Activated T-helper 1 cell treated with anti-CD3 and anti-CD28 coated beads, Interleukin-12 subunit alpha, Interleukin-12 subunit beta, Interleukin-2, Interleukin-4 antibody, amounts not matched to agents 30 ng/mL and 10 ng/mL and 1 ng/mL, durations not matched to agents 14 hours and 24 hours and 36 hours (primary cell): ENCODE measurements at places on chromosomes 13 and 19. TPM values are rescaled to one million over a fixed set of nuclear protein-coding genes. Genes with fewer than 3 reads are reported as not detected.

The KLC3 gene
- not detected in 2 replicates for total RNA-seq

- H3K27ac ChIP-seq = no peak overlapping the region
- H3K36me3 ChIP-seq = no peaks in the 10 kb centered on the region
- H3K27me3 ChIP-seq = peaks cover 52% of the 10 kb centered on the region
- peaks cover 30% of the 10 kb centered on the region for H3K4me1 ChIP-seq
- DNase-seq = no peak
Observed at GRCh38 chr13:102400675-102401145, 1.1 kb downstream of the FGF14 start.

DNA sequence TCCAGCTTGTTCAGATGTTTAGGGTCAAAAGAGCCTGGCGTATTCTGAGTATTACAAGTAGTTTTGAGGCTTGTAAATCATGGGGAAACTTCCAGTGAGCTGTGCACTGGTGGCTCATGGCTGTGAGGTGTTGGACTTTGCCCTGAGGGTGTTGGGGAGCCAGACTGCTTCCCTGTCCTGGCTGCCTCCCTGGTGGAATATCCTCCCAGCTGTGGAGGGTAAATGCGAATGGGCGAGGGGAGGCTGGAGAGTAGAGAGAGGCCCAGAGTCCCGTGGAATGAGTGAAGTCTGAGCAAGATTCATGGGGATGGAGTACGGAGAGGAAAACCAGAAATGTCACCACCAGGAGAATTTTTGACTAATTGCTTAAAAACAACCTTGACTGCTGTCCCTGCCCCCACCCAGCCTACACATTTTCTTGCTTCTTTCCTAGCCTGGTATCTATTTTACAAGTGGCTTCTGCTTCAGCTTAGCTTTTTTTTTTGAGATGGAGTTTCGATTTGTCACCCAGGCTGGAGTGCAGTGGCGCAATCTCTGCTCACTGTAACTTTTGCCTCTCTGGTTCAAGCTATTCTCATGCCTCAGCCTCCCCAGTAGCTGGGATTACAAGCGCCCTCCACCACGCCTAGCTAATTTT is 3.7 kb downstream of the SNRPA start:
- H3K4me1 ChIP-seq = peaks cover 53% of the 10 kb centered on the region
- H3K27me3 ChIP-seq = no peaks in the 10 kb centered on the region
- peaks cover 58% of the 10 kb centered on the region for H3K36me3 ChIP-seq
- peak overlapping the region; percentile 90 for H3K27ac ChIP-seq

The CDKN2D gene
- 40.1 and 42.1 TPM in 2 replicates for total RNA-seq

GRCh38 chr13:40485611-40486517 is 180.6 kb downstream of the FOXO1 start:
- H3K4me1 ChIP-seq = peaks cover 68% of the 10 kb centered on the region
- H3K27ac ChIP-seq = peak overlapping the region; percentile 89
- H3K36me3 ChIP-seq = peaks cover 9% of the 10 kb centered on the region
- peak; percentile 50 for DNase-seq
- H3K27me3 ChIP-seq = no peaks in the 10 kb centered on the region
- peak overlapping the region; percentile 23 for H3K4me3 ChIP-seq

- H3K27me3 ChIP-seq = no peaks in the 10 kb centered on the region
- H3K4me3 ChIP-seq = no peak overlapping the region
- peaks cover 33% of the 10 kb centered on the region for H3K4me1 ChIP-seq
Observed at GRCh38 chr19:58581227-58582141, 8.3 kb upstream of the MZF1 start.

- no peaks in the 10 kb centered on the region for H3K27me3 ChIP-seq
- H3K27ac ChIP-seq = no peak overlapping the region
- peaks cover 7% of the 10 kb centered on the region for H3K4me1 ChIP-seq
- no peaks in the 10 kb centered on the region for H3K36me3 ChIP-seq
Observed at GRCh38 chr19:13198634-13199033, 48.4 kb downstream of the IER2 start.

DNA sequence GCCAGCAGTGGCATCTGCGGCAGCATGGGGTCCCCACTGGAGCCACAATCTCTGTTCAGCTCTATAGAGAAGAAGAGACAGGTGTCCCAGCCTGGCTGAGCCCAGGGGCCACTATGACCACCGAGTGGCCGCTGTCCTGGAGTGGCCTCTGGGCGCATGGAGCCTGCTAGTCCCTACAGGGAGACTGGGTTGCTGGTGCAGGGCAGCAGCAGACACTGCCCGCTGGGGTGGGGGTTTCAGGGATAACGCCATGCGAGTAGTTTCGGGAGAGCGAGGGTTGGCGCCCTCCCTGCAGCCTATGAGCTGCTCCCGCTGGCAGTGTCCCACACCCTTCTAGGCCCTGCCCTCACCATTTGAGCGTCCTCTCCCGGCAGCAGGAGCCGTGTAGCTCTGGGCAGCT is 10.9 kb upstream of the TEKTIP1 start:
- no peak for DNase-seq
- no peaks in the 10 kb centered on the region for H3K27me3 ChIP-seq
- H3K4me1 ChIP-seq = no peaks in the 10 kb centered on the region
- H3K27ac ChIP-seq = no peak overlapping the region

The URAD gene
- total RNA-seq = not detected in 2 replicates

GRCh38 chr19:27676877-27677276 is 1536.1 kb downstream of the UQCRFS1 start:
- no peaks in the 10 kb centered on the region for H3K27me3 ChIP-seq
- no peaks in the 10 kb centered on the region for H3K4me1 ChIP-seq
- H3K36me3 ChIP-seq = no peaks in the 10 kb centered on the region
- no peak overlapping the region for H3K27ac ChIP-seq
- no peak for DNase-seq

The COLGALT1 gene
- 115 and 117 TPM in 2 replicates for total RNA-seq

DNA sequence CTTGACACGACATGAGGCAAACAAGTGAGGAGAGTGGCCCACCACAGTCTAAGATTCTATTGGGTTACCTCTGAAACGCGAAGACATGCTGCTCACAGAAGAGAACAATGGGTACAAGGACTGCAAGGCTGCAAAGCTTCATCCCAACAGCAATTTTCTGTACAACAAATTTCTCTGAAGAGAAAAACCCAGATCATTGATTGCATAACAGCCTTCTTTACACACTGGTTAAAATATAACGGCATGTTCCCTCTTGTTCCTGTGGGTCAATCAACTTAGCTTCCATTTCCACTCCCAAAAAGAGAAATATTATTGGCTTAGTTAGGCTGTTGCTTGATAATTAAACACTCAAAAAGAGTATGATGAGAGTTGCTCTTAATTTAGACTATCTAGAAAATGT is at the start of gene CPB2:
CPB2 (minus strand) TSS at position 166 of the 400 bp plus-strand sequence; CDS start at position 142, 24 bp downstream.
- peaks cover 7% of the 10 kb centered on the region for H3K4me1 ChIP-seq
- H3K27ac ChIP-seq = no peak within 1 kb of the TSS
- no peak for DNase-seq
- H3K4me3 ChIP-seq = no peak within 1 kb of the TSS
- peaks cover 16% of the 10 kb centered on the region for H3K27me3 ChIP-seq

DNA sequence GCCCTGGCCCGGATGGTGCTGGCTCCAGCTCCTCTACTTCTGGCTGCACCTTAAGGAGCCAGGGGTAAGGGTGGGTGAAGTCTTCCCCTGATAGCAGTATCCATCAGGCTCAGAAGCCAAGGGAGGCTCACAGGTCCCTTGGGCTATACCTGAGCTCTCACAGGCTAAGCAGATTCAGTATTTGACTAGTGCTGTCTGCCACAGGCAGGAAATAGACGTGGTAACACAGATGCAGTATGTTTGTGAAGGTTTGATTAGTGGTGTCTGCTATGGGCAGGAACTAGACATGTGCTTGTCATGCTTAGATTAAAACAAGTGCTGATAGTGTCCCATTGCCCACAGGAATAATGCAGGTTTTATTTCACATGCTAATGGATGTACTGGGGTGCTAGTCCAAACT is 4.0 kb downstream of the SYT5 start:
- no peak for DNase-seq
- no peak overlapping the region for H3K27ac ChIP-seq
- H3K4me3 ChIP-seq = no peak overlapping the region
- H3K36me3 ChIP-seq = no peaks in the 10 kb centered on the region
- H3K27me3 ChIP-seq = peaks cover 53% of the 10 kb centered on the region

GRCh38 chr19:12797141-12797587 is 4.4 kb downstream of the PRDX2 start:
- H3K27me3 ChIP-seq = no peaks in the 10 kb centered on the region
- no peak for DNase-seq
- peaks cover 37% of the 10 kb centered on the region for H3K4me1 ChIP-seq
- H3K36me3 ChIP-seq = peaks cover 29% of the 10 kb centered on the region
- no peak overlapping the region for H3K4me3 ChIP-seq

- H3K27ac ChIP-seq = no peak overlapping the region
- H3K36me3 ChIP-seq = peaks cover 2% of the 10 kb centered on the region
- no peaks in the 10 kb centered on the region for H3K27me3 ChIP-seq
Observed at GRCh38 chr13:18953139-18953930, 228.3 kb downstream of the TUBA3C start.

- no peaks in the 10 kb centered on the region for H3K4me1 ChIP-seq
- no peak overlapping the region for H3K27ac ChIP-seq
- no peaks in the 10 kb centered on the region for H3K36me3 ChIP-seq
- H3K27me3 ChIP-seq = no peaks in the 10 kb centered on the region
Observed at GRCh38 chr13:29065142-29065541, 245.0 kb downstream of the MTUS2 start.

The CLDND2 gene
- total RNA-seq = 16.2 and 23.2 TPM in 2 replicates

DNA sequence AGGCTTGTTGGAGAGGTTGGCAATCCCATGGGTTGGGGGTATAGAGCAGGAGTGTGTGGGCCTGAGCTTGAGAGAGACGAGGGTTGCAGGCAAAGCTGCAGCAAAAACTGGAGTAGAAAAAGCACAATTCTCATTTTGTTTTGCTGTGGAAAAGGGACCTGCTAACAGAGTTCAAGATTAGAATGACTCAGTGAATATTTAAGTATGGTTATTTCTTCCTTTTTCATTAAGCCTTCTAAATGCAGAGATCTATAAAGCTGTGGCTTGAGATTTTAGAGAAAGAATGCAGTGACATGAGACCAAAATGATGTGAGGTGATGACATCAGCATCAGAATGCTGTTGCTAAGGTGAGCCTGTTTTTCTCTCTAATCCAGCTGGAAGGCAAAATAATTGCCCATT is 10.8 kb upstream of the MBNL2 start:
- DNase-seq = no peak
- no peak overlapping the region for H3K4me3 ChIP-seq
- H3K4me1 ChIP-seq = peaks cover 16% of the 10 kb centered on the region
- H3K27ac ChIP-seq = no peak overlapping the region
- peaks cover 11% of the 10 kb centered on the region for H3K27me3 ChIP-seq
- H3K36me3 ChIP-seq = no peaks in the 10 kb centered on the region

The IGFL3 gene
- total RNA-seq = not detected in 2 replicates

The ZNF497 gene
- total RNA-seq = 0.76 and 0.93 TPM in 2 replicates

- H3K4me1 ChIP-seq = peaks cover 5% of the 10 kb centered on the region
- peaks cover 58% of the 10 kb centered on the region for H3K27me3 ChIP-seq
- H3K4me3 ChIP-seq = peak within 1 kb of the TSS; percentile 68
- DNase-seq = peak; percentile 21
- H3K36me3 ChIP-seq = no peaks in the 10 kb centered on the region
Observed at GRCh38 chr19:18612772-18613588, at the start of gene TMEM59L. TSS of gene TMEM59L (plus strand) at chr19:18612870. CDS start at chr19:18612959, 89 bp downstream.

- no peaks in the 10 kb centered on the region for H3K36me3 ChIP-seq
- H3K27me3 ChIP-seq = no peaks in the 10 kb centered on the region
- no peak for DNase-seq
- no peak overlapping the region for H3K4me3 ChIP-seq
Observed at GRCh38 chr13:66162470-66162869, 1067.7 kb downstream of the PCDH9 start.
